ENCODE measurements at places on chromosomes 11 and 22.

DNA sequence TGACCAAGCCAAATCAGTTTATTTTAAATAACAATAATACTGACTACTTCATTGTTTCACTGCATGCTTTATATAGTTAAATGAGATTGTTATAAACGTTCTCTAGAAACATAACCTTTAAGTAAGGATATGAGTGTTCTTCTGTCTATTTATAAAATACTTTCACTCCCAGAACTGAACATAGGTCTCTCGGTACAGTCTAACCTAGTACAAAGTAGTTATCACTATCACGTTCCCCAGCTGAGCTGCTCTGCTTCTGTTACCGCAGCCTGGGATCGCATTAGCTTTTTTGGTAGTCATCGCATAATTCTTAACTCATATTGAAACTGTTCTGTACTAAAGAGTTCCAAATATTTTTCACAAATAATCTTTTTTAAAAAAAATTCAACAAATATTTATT, 143.6 kb downstream of the WNT11 start:
- no peak for DNase-seq

GRCh38 chr11:46315033-46315738, 32.1 kb upstream of the DGKZ start:
- DNase-seq: peak; percentile 74

DNA sequence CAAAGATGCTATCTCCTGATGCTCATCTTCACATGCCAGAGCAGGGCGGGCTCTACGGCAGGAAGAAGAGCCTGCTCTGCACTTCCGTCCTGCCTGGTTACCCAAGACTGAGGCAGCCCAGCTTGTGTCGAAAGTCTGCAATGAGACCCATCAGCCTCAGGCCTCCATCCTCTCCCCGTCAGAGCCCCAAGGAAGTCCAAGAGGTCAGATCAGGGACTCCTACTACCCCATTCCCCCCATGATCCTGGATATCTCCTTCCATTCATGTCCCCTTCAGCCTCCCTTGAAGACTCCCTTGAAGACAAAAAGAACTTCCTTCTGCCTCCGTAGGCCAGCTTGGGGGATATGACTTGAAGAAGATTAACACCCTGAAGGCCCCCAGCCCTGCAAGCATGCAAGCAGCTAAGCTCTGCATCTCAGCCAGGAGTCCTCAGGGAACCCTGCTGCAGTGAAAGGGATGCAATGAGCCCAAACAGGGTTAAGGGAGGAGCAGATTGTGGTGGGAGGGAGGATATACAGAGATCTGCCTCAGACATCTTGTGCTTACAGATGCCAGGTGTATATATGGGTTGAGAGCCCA, 85.6 kb downstream of the TRIM29 start:
- DNase-seq: no peak

DNA sequence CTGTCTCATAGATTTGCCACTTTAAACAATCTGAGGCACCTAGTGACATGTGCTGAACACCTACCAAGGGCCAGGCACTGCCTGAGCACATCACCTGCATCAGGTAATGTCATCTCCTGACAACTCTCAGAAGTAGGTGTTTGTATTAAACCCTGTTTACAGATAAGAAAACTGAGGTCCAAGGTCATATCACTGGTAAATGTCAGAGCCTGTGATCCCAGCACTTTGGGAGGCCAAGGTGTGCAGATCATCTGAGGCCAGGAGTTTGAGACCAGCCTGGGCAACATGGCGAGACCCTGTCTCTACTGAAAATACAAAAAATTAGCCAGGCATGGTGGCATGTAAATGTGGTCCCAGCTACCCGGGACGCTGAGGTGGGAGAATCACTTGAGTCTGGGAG, 39.1 kb upstream of the ACCSL start:
- DNase-seq: no peak
